ENCODE measurements at places on chromosomes 2 and 18.

GRCh38 chr18:74631623-74632350, 34.1 kb downstream of the ZNF407 start:
- no peak for DNase-seq

DNA sequence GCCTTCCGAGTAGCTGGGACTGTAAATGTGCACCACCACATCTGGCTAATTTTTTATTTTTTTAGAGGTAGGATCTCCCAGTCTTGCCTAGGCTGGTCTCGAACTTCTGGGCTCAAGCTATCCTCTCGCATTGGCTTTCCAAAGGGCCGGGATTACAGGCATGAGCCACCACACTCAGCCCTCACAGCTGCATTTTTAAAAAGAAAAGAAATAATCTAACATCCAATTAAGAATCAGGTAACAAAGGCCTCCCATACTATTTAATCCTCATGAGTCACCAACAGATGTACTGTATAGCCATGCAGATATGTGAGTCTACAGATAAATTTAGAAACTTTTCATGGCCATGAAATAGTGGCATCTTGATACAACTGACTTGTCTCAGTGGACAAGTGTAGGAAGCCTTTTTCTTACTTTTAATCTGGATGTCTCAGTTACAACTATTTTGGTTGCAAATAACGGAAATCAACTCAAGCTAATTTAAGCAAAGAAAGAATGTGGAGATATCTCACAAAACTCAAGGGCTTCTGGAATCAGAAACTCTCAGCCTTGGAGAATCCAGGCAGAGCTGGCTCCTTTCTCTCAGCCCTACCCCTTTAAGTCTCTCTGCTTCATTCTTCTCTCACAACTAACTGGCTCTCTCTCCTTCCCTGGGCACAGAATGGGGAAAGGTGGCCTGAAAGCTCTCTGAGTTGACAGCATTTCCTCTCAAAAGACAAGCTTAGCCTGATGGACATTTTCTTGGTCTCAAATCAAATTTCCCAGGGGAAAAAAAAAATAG, 12.8 kb upstream of the PPM1B start:
- no peak for DNase-seq

DNA sequence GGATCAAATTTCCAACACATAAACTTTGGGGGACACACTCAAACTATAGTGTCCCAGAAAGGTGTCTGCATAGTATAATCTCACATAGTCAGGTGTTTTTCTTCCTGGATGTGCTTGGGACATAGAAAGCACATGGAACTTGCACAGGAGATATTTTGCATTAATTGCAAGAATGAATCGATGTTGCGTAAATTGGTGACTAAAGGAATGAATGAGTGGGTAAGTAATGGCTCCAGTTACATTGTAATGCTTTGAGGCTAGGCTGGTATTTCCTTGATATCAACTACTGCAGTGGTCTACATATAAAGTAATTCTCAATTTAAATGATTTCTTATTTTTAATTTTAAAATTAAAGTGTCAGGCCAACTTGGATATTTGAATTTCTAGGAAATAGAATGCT, 53.4 kb downstream of the SH3RF3 start:
- DNase-seq = no peak

DNA sequence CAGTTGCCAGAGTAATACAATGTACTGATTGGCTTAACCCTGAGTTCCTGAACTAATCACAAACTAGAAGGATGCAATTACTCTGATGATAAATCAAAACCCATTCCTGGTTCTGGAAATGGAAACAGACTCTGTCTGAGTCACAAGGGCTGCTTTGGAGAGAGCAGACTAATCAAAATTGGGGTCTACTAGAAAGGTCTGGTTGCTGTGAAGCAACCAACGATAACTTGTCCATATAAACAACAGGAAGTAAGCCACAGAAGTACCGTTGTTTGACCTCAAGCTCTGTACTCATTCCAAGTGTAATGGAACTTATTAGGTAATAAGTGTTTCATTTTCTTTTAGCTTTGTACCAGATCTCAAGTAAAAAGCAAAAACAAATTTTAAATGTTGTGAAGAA, 49.7 kb downstream of the RASGRP3 start:
- no peak for DNase-seq

DNA sequence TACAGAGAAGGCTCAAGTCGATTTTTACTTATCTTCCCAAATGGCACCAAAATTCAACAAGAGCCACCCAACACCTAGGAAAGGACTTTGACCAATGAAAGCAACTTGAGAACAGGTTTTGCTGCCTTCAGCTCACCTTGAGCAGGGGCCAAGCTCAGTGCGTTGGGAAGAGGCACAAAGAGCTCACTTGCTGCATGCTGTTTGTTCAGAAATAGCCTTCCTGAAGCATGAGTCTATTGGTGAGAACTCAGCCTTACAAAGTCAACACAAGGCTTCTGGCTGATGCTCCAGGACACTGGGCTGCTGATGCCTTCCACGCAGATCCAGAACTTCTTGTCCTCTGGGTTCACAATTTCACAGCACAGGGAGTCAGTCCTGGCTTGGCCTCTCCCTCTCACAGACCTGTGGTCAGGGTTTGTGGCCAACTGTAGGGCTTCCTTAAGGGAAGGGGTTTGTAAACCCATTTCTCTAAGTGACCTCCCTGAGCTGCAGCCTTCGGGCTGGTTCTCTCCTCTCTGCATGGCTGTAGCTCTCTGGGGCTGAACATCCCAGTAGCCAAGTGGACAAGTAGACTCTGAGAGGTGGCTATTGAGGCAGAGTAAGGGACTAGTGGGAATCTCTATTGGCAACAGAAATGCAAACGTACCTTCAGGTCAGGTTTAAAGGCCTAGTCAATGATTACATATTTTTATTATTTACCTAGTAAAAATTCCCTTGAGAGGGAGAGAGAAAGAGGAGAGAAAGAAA, 124.7 kb upstream of the GATA6 start:
- DNase-seq = no peak

DNA sequence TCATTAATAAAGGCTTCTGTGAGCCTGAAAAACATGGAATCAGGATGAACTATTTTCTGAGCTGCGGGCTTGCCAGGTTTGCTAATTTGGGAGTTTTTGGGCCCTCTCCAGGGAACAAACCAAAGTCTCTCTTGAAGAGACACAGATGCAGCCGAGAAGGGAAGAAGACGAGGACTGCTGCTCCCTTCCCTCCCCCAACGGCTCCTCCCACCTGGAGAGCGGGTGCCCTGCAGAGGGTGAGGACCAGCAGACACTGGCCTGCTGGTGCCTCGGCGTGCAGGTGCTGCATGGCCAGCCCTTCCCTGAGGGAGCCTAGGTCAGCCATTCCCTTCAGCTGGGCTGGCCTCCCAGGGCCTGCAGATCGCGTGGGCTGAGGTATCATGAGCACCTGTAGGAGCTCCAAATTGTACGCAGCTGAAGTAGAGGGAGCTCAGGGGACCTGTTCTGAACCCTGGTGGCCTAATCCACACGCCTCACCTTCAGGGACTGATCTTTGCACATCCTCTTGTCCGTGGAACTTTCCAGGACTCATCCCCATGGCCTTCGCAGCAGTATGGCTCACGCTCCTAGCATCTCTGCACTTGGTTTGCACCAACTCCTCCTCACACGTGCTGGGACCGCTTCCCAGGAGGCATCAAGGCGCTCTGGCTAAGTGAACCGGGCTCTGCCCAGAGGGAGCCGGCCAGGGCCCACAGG, 19.5 kb downstream of the EMX1 start:
- DNase-seq = no peak

DNA sequence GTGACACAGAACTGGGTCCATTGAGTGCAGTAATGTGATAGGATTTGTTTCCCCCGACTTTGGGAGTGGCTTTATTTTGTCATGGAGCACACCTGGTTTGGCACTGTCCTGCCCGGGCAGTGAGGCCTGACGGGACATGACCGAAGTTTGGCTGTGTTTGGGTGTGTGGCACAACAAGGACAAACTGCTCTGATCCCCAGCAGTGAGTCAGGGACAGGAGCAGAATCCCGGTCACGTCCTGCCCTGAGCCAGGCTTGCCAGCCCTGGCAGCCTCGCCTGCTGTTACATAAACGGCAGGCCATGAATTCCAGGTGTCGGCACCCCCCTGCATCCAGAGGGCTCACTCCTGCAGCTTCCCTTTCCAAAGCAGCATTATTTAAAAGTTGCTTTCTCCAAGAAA, 45.7 kb downstream of the IMPA2 start:
- DNase-seq = no peak
